ENCODE measurements at places on chromosomes 5 and 9. TPM values are rescaled to one million over a fixed set of nuclear protein-coding genes. Genes with fewer than 3 reads are reported as not detected.

Gene SOX30
- total RNA-seq: 0.47 TPM

Gene TRUB2
- total RNA-seq: 28.0 TPM

Gene ZNF608
- total RNA-seq: 22.0 TPM

Gene IRX2
- not detected for total RNA-seq

Gene HNRNPA0
- 31.2 TPM for total RNA-seq

Gene KIAA1958
- 7.4 TPM for total RNA-seq
